ENCODE measurements at places on chromosomes 5 and 9.

DNA sequence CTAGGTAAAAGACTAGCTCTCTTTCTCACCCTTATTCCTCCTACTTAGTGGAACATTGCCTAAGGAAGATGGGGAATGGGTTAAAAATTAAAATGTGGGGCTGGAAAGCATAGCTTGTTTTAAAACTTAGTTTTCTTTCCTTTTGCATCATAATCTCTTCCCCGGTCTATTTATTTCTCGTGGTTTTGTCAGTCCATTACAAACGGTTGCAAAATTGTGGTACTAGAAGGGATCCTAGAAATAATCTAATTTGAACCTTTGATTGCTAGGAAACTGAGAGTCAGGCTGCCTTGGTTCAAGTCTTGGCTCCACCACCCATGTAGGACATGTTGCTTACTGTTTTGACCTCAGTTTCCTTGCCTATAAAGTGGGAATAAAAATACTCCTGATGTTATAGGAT lies 1.3 kb downstream of the IL31RA start:
- no peak for DNase-seq

- DNase-seq = no peak
Observed at GRCh38 chr5:124342027-124342471, 404.4 kb downstream of the ZNF608 start.

DNA sequence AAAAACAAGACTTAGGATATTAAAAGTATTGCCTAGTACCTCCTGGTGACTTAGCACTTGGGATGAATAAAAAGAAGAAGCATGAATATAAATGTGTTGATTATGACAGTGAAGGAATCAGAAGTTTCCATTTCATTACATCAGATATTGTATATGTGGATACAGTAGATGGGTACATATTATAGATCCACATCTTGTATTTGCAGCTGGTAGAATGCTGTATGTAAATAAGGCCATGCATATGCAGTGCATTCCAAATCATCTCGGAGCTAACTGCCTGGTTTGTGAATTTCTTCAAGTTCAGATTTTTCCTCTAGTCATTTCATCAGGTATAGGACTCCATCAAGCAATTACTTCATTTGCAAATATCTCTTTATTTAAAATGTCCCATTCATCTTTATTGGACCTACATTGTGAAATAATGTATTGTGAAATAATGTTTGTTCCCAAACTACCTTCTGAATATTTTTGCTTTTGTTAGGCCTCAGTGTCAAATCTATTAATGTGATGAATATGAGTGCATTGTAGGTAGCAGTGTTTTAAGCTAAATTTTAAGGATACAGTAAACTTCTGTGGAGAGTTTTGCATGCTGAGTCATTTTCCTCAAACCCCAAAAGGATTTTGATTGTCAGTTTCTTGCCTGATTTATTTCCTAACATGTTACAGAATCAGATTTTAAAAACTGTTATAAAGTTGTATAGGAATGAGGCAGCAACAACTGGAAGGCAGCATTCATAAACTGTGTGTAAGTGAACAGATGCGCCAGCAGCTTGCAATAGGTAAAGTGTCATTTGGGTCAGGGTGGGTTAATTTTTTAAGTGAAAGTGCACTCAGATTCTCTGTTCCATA lies 370.8 kb upstream of the RIOK2 start:
- DNase-seq = no peak

- no peak for DNase-seq
Observed at GRCh38 chr5:6714226-6715041, 1.2 kb downstream of the TENT4A start.

DNA sequence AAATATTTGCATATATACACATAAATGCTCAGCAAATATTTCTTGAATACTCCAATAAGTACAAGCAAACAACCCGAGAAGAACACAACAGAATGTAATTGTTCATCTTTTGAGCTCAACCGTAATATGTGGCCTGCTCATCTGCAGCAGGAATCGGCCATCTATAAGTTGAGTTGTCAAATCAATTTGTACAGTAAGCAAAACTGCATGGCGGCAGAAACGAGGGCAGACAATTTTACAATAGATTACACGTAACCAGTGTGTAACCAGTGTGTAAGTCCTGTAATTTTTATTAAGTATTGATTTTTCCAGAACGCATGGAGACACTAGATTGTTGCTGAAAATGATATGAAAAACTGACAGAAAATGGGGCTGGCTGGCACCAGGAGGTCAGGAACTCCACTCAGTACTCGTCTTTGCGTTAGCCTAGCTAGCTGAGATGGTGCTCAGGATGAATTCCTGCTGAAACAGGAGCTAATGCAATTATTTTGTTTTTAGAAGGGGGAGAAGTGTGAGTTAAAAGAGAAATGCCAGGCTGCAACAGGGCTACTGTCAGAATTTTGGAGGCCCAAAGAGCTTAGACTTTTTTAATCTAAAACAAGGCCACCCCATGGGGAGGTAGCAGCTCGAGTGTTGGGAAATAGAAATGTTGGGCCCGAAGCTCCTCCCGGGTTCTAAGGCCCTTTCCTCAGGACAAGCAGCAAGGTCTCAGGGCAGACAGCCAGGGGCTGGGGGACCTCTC lies 682 bp downstream of the DHX29 start:
- no peak for DNase-seq

DNA sequence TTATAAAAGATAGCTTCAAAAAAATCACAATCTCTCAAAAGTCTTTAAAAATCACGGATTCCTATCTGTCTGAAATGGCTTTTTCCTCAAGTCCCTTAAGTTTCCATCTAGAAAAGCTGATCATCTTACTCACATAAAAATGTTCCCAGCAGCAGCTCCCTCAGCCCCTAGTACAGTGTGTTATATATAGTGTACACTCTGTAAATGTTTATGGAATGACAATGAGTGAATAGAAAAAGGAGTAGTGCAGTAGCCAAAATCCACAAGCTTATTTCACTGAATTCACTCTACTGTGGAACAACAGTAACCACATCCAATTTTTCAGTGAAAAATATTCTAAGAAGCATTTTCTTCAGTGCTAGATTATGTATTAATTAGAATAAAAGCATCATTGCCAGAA lies 609.4 kb downstream of the DTWD2 start:
- DNase-seq = no peak

DNA sequence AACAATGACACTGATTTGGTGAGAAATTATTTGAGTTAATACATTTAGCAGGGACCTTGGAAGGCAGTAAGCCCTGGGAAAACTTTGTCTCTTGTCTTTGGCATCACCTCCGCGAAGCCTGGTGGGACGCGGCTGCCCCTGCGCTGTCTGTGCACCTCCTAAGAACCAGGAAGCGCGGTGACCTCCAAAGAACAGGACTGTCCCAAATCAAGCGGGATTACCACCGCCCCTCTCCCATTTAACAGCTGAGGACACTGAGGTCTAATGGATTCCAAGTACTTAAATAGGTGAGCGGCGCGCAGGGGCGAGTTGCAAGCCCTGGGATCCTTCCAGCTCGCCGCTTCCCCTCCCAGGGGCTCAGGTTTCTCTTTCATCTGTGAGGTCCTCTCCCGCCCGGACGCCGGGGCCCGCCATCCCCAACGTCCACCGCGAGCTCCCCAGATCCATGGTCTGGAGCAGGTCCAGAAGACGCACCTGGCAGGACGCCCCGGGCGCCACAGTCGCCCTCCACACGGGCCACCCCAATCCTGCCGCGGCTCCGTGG lies 432 bp downstream of the STARD4 start:
- DNase-seq = no peak

- peak; percentile 30 for DNase-seq
Observed at GRCh38 chr5:78540335-78541085, 108.1 kb downstream of the LHFPL2 start.

GRCh38 chr5:77774981-77775789 lies 954 bp downstream of the TBCA start:
- no peak for DNase-seq

DNA sequence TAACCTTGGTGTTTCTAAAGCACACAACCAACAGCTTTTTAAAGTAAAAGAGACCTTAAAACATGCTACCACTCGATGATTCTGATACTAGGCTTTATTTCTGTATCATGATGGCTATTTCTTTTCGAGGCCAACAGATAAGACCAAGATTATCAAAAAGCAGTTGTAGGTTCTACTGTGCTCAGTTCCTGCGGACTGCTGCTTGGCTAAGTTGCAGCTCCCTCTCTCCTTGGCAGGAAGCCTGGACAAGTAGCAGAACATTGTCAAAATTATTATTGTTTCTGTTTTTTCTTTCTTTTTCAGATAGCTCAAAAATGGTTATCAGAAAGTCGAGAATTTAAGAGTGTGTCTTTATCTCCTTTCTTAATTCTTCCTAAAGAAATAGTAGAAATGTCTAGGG lies 607.6 kb downstream of the PTPRD start:
- DNase-seq = no peak

- no peak for DNase-seq
Observed at GRCh38 chr9:87180841-87181240, 233.5 kb upstream of the GAS1 start.

DNA sequence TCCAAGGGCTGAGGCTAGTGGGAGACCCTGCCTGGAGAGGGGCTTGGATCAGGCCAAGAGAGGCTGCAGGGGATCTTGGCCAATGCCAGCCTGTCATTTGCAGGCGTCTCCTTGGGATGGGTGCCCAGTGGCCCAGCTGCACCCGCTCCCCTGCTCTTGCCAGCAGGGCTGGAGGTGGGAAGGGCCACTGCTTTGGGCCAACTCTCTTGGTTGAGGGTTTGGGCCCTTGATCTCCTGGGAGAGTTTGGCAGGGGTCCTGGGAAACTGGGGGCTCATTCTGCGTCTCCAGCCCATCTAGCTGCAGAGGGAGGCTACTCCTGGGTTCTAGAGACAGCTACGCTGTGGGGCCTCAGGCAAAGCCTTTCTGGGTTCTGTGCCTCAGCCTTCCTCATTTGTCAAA lies 10.5 kb downstream of the PSD2 start:
- peak; percentile 92 for DNase-seq

DNA sequence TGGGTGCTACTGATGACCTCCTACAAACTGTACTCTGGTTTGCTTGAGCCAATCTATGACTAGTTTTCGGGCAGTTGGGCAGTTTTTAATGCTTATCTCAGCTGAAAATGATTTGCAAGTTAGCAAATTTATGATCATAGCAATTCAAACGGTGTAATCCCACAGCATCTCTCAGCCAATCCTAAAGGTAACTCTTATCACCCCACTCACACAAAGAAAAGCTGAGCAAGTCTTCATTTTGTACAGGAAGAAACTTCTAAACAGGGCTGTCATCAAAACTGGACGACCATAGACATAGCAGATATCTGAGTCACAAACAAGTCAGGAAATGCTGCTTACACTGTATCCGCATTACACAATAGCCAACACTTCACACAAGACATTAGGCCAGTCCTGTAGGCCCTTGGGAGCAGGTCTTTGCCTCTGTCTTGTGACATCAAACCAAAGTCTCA lies 2.6 kb upstream of the ENC1 start:
- no peak for DNase-seq

DNA sequence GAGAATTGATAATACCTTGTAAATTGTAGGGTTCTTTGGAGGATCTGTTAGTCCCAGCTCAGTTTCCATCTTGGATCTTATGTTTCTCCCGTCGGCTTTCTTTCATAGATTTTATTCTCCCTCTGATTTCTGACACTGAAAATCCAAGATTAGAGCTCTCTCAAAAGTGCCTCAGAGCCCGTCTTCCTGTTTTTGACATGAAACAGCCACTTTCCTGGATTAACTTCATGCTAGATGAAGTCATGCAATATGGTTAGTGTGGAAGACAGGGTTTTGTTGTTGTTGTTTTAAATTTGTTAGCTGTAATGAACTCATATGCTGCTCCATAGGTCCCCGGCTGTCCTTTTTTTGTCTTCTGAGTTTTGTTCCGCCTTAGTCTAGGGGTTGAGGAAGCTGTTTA lies 51.6 kb upstream of the ZFR start:
- DNase-seq = no peak

- no peak for DNase-seq
Observed at GRCh38 chr5:142937374-142937773, 167.2 kb downstream of the ARHGAP26 start.

DNA sequence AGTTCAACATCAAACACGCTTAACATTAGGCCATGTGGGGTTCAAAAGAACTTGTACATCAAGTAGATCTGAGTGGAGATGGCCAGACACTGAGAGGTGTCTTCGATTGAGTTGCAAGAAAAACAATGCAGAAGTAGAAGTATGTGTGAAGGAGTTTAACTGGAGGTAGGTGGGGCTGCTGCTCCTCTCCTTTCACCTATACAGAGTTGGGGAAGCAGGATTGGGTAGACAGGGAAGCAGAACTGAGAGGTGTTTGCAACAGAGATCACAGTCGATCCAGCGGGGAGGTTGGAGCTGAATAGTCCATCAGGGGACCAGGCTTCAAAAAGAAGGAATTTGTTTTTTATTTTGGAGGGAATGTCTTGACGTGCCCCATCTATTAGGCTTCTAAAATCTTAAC lies 61.7 kb upstream of the SLC27A6 start:
- no peak for DNase-seq

DNA sequence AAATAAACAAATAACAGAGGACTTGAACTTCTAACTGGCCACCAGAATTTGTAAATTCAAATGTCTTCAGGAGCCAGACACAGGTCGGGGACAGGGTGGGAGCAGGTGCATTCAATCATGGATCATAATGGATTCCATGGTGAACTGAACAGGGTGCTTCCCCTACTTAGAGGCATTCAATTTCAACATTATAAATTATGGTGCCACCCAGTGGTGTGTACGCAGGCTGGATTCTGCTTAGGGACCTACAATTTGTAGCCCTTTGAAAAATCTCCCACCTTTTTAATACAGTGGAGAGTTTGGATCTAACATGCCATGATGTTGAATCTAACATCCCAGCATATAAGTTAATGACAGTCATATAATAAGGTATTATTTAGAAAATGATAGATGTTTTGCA lies 22.3 kb downstream of the KLF9 start:
- DNase-seq = no peak

DNA sequence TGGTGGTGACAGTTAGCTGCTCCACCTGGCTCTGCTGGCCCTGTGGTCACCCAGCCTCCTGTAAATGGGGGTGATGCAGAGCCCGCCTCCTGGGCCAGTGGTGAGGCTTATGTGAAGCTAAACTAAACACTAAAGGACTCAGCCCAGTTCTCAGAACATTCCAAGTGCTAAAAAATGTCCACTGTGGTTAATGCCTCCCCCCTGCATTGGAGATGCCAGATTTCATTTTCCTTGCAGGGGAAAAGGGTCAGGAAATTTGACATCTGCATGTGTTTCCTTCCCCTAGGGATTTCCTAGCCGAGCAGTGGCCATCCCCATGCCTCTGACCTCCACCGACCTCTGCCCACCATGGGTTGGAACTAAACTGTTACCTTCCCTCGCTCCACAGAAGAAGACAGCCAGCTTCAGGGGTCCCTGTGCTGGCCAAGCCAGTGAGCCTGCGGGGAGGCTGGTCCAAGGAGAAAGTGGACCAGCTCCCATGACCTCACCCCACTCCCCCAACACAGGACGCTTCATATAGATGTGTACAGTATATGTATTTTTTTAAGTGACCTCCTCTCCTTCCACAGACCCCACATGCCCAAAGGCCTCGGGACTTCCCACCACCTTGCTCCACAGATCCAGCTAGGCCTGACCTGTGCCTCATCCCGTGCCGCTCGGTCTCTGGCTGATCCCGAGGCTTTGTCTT lies 13.0 kb downstream of the CD74 start:
- no peak for DNase-seq

- no peak for DNase-seq
Observed at GRCh38 chr5:94777056-94777880, 158.8 kb downstream of the SLF1 start.

- no peak for DNase-seq
Observed at GRCh38 chr5:36598045-36598444, 8.4 kb upstream of the SLC1A3 start.
